ENCODE measurements at places on chromosomes 16 and 17. TPM values are rescaled to one million over a fixed set of nuclear protein-coding genes. Genes with fewer than 3 reads are reported as not detected.
A peak's percentile ranks its signal among the peaks of the same experiment; 100 is the strongest.

The KRT34 gene
- total RNA-seq, result not detected

DNA sequence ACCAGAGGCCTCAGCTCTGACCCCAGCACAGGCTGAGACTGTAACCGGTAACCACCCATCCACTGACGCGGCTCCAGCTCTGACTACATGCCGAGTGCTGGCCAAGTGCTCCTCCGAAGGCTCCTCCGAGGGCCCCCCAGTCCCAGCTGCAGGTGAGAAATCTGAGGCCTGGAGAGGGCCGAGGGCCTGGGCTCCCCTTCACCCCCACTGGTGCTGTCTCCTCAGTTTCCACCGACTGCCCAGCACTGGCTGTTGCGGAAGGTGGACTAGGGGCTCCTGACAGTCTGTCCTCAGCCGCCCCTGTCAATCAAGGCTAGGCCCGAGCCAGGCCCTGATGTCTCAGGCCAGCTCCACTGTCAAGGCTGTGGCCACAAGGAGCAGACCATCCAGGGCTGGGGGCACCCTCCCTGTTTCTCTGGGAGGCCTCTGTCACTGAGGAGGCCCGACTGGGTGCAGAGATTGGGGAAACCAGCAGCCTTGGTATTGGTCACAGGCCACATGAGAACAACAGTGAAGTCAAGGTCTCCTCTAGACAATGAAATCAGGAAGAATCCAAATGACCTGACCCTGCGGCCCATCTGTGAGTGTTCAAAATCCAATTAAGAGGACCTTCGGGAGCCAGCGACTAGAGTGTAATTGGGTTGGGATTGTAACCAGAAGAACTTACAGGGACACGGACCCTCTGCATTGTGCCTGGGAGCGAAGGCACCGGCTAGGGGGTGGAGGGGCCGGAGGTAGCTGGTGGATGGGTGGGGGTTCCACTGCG is 5.1 kb downstream of the TMEM235 start:
- no peak for DNase-seq

DNA sequence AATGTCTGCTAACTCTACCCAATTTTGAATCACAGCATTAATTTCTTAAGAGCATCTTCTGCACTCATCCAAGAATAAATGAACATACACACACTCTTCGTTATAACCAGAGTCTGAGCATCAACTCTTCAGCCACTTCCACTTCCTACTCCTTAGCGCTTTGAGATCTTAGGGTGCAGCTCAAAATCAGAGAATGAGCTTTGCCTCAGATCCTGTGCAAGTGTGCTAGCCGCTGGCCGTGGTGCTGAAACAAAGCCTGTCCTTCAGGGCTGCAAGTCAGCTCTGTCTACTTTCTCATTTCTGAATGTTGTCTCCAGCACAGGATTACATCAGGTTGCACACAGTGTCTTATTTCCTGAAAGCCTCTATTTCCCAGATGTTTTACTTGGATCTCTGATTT is 165.4 kb downstream of the AIPL1 start:
- DNase-seq, result peak; percentile 13

The RNF112 gene
- total RNA-seq, result 3.1 TPM

DNA sequence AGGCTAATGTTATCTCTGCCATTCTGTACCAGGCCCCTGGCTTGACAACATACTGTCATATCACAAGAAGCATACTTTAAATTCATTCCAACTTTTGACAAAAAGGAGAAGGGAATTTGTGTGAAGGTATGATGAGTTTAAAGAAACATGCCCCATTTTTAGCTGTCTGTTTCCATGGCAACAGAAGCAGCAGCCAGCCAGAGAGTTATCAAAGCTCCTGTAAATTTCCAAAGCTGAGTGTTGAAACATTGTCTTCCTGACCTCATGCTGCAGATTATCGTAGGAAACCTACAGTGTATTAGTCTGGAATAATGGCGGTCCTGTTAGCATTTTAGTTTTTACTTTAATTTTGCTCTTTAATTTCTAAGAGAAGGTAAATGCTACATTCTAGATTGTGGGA is 124.9 kb downstream of the MRTFB start:
- no peak for DNase-seq

GRCh38 chr16:48559462-48560211 is 50.3 kb downstream of the N4BP1 start:
- DNase-seq, result no peak

GRCh38 chr16:85908444-85908843 is 9.5 kb downstream of the IRF8 start:
- no peak for DNase-seq

The CES1 gene
- 25.0 TPM for total RNA-seq

GRCh38 chr16:13552960-13553257 is 367.0 kb upstream of the ERCC4 start:
- DNase-seq, result no peak

The SYT17 gene
- total RNA-seq, result 6.5 TPM

- no peak for DNase-seq
Observed at GRCh38 chr17:27233059-27233458, 60.9 kb upstream of the WSB1 start.

- DNase-seq, result no peak
Observed at GRCh38 chr17:11122908-11123307, 118.1 kb upstream of the SHISA6 start.

DNA sequence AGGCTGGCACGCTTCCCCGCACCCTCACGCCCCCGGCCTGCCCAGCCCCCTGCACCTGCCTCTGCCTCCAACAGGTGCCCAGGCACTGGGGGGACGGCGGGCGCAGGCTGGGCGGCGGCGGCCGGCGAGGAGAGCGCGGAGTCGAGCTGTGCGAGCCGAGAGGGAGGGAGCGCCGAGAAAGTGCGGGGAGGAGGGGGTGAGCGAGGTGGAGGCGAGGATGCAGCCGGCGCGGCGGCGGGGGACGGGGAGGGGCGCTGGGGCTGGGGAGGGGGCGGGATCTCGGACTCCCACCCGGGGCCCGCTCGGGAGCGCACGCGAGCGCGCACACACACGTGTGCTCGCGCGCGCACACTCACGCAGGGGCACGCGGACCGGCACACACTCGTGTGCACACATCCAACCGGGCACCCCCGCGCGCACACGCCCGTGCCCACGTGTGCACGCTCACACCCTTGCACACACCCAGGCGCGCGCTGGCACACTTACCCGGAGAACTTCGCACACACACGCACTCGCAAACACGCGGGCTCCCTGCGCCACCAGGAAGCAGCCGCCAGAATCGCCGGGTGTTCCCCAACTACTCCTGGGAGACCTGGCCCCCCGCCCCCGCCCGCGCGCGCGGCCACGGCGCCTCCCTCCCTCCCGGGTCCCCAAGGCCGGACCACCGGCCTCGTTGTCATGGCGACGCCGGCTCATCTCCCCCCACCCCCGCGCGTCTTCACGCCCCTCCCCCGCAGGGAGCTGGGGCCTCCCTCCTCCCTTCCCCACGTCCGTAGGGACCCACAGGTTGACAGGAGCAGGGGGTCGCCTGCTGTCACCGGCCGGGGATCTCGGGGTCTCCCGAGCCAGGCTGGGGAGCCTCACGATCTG is at the start of gene DOC2A:
DOC2A (minus strand) TSS at position 184 of the 870 bp plus-strand sequence. CDS start 805 bp downstream, outside the sequence.
- DNase-seq, result no peak

- no peak for DNase-seq
Observed at GRCh38 chr17:3962217-3962964, 1.8 kb downstream of the ATP2A3 start.

DNA sequence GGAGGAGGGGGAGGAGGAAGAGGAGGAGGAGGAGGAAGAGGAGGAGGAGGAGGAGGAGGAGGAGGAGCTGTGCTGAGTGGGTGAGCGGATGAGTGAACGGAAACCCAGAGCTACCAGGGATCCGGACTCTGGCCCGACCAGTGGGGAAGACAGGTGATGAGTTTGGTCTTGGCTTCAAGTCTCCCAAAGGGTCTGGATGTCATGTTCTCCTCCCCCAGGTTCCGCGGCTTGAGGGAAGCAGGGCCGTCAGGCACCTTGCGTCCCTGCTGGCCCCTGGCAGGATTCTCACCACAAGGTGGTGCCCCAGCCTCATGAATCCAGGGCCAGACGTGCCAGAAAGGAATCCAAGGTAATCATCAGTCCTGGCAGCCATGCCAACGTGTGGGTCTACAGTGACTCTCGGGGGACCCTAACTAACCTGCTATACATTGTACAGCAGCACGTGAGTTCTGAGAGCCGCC is 13.5 kb upstream of the ABAT start:
- DNase-seq, result no peak
